Fibroblast of the conjunctiva (primary cell): ENCODE measurements at places on chromosomes 1 and 21.

GRCh38 chr1:35851132-35851869 lies 31.7 kb upstream of the AGO1 start:
- DNase-seq, result peak; percentile 45

GRCh38 chr1:164515231-164515630 lies 43.8 kb upstream of the PBX1 start:
- DNase-seq, result no peak

DNA sequence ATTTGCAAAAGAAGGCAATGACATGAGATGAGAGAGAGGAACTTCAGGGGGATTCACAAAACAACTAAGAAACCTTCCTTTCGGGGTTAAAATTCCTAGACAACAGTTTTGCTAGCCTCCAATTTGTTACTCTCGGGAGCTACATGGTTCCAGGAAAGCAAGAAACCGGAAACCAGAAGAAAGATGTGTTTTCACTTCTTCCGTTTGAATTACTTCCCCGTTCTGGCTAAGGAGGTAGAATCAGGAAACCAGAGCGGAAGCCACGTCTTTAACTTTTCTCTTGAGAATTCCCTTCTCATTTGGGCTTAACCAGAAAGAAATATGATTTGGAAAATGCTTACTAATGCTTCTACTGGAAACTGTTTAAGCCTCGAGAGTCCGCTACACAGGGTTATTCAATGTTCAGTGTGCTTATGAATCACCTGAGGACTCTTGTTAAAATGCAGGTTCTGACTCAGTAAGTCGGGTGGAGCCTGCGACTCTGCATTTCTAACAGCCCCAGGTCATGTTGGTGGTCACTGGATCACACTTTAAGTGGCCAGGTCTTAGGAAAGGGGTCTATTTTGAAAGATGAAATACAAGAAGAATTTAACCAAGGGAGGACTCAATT lies 43.5 kb upstream of the MCOLN3 start:
- DNase-seq, result no peak

DNA sequence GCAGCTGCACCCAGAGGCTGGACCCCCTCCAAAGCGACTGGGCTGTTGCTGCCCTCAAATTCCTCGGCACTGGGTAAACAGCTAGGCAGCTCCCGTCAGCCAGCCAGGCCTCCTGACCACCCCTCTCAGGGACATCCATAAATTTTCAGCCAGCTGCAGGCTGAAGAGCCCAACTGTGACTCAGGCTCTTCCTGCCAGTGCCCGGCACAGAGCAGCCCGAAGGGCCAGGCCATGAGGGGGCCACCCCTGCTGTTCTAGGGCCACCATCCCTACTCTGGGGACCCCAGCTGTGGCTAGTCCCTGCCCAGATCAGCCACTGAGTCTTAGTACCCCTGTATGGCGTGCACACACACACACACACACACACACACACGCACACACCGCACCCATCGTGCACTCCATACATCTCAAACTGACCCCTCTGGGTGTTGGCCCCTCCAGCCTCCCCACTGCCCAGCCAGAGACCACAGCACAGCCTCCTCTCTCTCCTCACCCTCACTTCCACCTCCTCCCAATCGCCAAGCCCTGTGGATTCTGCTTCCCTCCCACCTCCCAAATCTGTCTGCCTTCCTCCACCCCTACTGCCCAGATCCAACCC lies 6.2 kb upstream of the LAPTM5 start:
- DNase-seq, result no peak

DNA sequence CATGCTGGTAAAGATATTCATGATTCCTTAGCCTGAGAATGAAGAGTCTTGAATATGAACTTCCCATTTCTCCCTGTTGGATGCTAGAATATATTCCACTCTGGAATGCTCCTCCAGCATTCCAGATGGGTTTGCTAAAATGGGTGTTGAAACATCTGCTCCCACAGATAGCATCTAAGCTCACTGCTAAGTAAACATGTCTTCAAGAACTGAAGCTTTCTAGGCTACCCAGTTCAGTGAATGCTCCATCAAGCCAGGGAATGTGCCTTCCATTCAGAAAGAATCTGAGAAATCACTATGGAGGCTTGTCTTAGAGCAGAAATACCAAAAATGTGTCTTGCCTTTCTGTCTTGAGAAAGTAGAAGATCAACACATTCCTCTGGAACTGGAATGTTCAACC lies 81.1 kb downstream of the TNFSF18 start:
- DNase-seq, result no peak

- no peak for DNase-seq
These were observed 9.3 kb upstream of the PIGC start for GRCh38 chr1:172453153-172453545.

DNA sequence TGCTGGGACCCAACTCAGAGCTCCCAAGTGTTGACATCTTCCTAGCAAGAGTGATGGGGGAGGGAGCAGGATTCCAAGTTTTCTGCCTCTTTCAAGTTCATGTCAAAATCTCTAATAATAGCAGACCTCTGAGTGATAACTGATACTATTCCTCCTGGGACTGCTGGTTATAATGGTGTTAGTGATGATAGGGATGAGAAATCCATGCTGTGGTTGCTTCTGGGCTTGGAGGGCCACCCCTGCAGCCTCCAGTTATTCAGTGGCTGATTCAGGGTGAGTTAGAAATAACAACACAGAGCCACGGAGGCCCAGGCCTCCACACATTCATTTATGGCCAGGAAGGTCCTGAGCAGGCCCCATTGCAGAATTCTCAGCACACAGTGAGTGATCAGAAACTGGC lies 40.6 kb upstream of the ARTN start:
- no peak for DNase-seq

- DNase-seq, result no peak
These were observed 16.8 kb downstream of the PPP1R12B start for GRCh38 chr1:202365092-202365815.

- DNase-seq, result peak; percentile 22
These were observed 47.4 kb upstream of the LBR start for GRCh38 chr1:225474986-225475820.

DNA sequence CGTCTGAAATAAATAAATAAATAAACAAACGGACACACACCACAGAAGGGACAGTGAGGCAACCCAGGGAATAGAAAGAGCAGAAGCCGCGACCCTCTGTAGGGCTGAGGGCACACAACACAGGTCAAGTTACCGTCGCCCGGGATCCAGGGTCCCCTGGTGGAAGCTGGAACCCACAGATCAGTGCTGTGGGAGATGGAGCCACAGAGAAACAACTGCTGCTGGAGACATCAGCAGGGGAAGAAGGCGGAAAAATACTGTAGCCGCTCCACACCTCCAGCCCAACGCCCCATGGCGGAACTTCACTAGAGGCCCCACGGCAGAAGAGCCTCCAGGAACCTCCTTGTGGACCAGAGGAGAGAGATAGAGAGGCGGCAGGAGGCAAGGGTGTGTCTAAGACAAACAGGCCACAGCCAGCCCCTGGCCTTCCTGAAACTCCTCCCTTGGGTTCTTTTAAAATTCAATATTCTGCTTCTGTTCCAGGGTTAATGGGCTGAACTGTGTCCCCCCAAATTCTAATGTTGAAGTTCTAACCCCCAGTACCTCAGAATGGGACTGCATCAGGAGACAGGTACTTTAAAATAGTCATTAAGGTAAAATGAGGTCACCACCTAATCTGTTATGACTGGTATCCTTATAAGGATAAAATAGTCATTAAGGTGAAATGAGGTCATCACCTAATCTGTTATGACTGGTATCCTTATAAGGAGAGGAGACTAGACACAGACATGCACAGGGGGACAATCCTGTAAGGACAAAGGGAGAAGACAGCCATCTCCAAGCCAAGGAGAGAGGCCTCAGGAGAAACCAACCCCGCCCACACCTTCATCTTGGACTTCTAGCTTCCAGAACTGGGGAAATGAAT lies 7.7 kb upstream of the HLCS start:
- no peak for DNase-seq

DNA sequence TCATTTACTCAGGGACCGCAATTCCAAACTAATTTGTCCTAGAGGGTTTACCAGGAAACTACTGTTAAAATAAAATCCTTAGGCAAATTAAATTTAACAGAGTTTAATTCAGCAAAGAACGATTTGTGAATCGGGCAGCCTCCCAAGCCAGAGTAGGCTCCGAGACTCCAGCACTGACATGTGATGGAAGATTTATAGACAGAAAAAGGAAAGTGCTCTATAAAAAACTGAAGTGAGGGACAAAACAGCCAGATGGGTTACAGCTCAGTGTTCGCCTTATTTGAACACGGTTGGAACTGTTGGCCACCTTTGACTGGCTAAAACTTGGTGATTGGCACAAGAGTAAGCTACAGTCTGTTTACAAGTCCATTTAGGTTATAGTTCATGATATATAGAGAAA lies 35.2 kb upstream of the RCSD1 start:
- DNase-seq, result no peak

GRCh38 chr1:116886291-116886878 lies 23.3 kb upstream of the PTGFRN start:
- DNase-seq, result no peak

DNA sequence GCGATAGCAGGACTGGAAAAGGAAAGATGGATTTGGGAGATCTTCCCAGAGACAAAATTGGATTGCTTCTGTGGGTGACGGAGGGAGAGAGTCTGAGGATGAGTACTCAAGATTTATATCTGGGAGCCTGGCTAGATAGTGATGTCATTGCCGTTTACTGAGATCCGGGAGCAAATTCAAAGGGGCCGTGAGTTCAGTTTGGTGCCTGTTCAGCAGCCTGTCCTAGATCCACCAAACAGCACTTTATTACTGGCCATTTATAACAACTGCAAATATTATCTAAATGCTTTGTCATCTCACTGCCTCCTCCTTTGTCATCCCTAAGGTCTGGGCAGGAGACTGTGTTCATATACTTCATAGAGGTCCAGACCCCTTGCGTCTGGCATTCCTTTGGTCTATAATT lies 29.2 kb downstream of the MAPKAPK2 start:
- DNase-seq, result no peak

DNA sequence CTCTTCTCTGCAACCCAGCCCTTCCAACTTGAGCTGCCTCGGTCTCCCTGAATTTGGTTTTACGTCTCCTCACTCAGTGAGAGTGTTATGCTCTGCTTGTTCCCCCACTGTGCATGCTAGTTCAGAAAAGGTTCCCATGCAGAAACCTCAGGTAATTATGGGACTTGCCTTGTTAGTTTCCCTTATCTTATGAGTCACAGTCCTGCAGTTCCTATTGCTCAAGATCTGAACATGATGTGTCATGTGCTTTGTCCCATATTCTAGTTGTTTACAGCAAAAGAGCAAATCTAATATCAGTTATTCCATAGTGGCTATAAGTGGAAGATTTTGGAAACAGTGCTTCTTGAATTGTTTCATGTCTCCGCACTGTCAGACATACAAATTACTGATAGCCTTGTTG lies 74.4 kb downstream of the DUSP10 start:
- DNase-seq, result no peak
